ENCODE measurements at places on chromosomes 1 and 21.
A peak's percentile ranks its signal among the peaks of the same experiment; 100 is the strongest.

DNA sequence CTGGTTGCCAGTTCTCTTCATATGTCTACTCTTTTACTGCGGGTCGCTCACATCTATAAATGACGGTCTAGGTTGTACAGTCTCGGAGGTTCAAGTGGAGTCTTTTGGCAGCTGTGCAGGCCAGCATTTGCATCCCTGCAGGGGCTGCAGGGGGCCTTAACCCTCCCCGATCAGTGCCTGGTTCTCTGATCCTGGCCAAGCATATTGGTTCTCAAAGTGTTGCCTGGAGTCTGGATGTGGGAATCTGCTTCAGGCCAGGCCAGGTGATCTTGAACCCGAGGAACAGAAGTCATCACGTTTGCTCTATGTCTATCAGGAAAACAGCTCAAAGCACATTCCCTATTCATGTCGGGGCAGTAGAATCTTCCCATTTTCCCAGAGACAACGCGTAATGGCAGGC is 21.8 kb downstream of the B3GALT5 start:
- no peak for DNase-seq

GRCh38 chr1:53574621-53575020 is 115.4 kb downstream of the DMRTB1 start:
- no peak for DNase-seq

DNA sequence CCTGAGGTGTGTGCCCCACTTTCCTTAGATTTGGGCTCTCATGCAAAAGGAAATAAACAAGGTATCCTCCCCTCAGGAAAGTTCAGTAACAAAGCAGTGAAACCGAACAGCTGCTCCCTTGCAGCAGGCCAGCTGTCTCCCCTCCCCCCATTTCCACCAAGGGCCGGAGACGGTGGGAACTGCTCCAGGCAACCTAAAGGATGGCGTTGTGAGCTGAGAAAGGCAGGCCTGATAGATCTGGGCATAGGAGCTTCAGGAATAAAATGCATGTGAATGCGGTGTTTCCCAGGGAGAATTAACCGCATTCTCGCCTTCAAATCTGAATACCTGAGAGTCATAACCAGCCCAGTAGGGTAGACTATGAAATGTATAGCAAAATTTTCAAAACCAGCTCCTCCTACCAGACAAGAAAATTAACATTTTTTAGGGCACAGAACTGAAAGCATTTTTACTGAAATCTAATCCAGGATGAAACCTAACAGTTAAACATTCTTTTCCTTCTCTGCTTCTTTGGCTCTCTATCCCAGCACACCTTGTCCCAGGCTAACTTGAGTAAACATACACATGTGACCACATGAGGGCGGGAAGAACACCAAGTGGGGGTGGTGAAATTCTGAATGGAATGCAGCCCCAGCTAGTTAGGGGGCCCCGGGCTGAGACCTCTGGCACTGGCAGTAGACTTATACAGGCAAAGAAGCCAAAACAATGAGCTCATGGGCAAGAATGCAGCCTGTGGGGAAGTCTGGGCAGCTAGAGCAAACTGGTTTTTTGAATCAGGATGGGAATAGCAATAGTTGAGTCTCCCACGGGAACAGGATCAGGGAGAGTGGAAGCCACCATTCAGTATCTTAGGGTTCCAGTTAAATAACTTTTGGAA is 11.5 kb downstream of the MCL1 start:
- DNase-seq = peak; percentile 42

- no peak for DNase-seq
Observed at GRCh38 chr1:38500352-38500751, 359.2 kb downstream of the RRAGC start.

GRCh38 chr1:62336638-62336994 is 17.4 kb upstream of the KANK4 start:
- DNase-seq = no peak

- DNase-seq = no peak
Observed at GRCh38 chr21:25759573-25759972, 24.8 kb downstream of the GABPA start.

- DNase-seq = no peak
Observed at GRCh38 chr1:225877580-225877979, 4.6 kb downstream of the TMEM63A start.

DNA sequence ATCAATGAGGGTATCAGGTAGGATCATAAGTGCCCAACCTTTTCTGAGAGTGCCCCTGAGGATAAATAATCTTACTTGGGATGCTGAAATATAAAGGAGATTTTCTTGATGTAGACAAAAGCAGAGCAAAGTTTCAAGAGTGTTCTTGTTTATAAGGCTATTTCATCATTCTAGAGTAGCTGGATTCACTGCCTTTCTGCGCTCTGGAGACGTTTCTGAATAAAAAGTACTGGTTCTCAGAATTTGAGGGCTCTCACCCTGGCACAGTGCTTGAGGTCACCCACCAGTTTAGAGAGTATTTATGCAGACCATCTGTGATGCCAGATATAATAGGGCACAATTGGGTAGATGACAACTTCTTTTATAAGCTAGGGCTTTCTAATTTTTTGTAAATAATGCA is 103.3 kb downstream of the GDAP2 start:
- no peak for DNase-seq

DNA sequence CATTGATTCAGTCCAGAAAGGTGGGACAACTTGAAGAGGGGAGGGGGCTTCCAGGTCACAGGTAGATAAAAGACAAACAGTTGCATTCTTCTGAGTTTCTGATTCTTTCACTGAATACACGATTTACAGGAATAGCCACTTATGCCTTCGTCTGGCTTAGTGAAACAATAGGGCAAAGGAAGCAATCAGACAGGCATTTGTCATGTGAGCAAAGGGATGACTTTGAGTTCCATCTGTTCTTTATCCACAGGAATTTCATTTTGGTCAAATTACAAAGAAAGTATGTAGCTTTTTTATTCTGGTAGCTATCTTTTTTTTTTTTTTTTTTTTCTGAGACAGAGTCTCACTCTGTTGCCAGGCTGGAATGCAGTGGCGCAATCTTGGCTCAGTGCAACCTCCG is 202.5 kb downstream of the TTLL7 start:
- no peak for DNase-seq

DNA sequence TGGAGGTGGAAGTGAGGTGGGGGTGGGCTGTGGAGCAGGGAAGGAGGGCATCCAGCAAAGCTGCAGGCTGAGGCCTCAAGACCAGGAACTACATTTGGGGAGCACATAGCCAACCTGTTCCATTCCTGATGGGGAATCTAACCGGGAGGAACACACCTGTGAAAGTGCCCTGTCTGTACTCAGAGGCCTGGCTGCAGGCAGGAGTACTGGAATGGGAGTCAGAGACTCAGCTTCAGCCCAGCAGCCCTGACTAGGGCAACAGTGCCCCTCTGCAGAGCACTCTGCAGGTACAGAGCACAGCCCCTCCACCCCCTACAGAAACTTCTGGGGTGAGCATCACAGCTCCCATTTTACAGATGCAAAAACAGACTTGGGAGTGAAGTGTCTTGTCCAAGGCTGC is 126.4 kb downstream of the DMRTB1 start:
- DNase-seq = no peak

DNA sequence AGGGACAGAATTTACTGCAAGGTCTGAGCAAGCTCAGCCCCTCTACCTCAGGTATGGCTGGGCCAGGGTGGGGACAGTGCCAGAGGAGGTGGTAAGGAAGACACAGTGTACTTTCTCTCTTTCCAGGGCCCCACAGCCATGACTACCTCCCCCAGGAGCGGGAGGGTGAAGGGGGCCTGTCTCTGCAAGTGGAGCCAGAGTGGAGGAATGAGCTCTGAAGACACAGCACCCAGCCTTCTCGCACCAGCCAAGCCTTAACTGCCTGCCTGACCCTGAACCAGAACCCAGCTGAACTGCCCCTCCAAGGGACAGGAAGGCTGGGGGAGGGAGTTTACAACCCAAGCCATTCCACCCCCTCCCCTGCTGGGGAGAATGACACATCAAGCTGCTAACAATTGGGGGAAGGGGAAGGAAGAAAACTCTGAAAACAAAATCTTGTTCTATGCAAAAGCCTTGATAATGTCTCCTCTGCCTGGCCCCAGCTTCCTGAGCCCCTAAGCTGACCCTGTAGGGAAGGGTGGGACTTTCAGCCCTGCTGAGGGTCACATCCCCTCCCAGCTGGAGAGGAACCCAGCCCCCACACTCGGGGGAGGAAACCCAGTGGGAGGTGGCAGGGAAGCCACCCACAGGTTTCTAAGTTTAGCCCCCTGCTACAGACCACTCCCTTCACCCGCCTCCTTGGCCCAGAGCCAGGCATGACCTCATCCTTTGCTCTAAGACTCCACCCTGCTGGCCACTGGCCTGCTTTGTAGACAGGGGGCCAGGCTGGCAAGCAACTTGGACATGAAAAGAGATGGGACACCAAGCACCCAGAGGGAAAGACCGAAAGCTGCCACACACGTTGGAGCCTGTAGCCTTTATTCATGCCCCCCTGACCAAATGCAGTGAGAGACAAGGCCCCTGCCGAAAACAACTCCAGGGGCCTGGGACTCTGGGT is 6.4 kb downstream of the RHOC start:
- DNase-seq = peak; percentile 78

DNA sequence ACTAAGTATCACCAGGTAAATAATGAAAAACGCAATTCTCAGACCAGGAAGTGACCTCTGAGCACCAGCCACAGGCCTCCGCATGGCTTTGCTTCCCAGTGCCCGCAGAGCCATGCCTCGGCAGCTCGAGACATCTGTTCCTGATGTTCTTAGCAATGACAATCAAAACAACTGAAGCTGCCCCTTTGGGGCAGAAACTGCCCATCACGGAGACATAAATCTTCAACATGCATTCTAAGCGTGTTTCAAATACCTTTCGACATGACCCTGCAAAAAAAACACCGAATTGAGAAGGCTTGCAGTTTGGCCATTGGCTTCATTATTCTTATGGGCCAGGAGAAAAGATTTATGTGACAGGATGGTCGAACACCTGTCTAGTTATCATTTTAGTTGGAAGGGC is 5.8 kb upstream of the RAP1GAP start:
- no peak for DNase-seq

DNA sequence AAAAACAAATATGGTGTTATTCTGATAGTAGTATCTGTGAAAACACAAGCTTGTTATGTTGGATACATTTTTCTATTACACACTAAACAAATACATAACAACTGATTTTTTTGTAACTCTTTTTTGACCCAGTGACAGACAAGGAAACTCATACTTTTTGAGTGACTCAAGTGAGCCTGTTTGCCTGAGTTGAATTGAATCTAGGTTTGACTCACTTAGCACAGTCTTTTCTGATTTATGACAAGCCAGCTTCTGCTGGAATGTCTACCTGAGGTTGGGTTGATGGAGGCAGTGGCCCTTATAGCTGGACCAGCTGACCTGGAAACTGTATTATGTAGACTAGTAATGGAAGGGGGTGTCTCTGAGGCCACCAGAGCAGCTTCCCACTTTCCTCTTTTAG is 4.2 kb upstream of the CLCA4 start:
- DNase-seq = no peak

DNA sequence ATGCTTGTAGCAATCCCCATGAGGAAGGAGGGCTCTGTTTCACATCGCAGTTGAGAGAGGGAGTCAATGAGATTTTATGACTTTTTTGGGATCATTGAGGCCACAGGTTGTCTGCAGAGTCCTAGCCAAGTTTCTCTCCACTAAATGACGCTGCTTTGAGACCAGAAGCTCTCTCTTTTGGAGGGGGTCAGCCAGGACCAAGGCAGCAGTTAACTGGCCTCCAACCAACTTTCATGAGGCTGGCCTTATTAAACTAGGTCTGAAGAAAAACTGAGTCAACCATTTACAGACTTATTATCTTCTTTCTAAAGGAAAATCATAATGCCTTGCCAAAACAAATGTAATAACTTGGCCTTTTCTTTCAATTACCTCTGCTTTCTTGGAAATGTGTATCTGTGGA is 8.6 kb downstream of the WLS start:
- no peak for DNase-seq

- no peak for DNase-seq
Observed at GRCh38 chr1:160836561-160836960, 26.1 kb downstream of the CD244 start.

DNA sequence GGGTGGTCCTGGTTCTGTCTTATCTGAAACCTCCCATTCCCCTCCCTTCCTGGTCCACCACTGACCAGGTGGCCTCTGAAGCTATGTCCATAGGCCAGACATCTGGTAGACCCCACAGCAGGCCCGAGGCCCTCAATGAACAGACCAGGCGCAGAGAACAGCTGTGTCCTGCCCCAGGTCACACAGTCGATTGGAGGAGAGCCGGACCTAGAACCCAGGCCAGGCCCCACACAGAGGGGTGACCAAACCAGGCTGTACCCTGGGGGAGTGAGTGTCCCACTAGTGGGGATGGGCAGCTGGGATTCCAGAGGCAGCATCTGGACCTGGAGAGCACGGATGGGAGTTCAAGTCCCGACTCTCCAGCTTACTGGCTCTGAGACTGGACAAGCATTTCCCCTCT is 29.2 kb downstream of the RNU1-1 start:
- no peak for DNase-seq

DNA sequence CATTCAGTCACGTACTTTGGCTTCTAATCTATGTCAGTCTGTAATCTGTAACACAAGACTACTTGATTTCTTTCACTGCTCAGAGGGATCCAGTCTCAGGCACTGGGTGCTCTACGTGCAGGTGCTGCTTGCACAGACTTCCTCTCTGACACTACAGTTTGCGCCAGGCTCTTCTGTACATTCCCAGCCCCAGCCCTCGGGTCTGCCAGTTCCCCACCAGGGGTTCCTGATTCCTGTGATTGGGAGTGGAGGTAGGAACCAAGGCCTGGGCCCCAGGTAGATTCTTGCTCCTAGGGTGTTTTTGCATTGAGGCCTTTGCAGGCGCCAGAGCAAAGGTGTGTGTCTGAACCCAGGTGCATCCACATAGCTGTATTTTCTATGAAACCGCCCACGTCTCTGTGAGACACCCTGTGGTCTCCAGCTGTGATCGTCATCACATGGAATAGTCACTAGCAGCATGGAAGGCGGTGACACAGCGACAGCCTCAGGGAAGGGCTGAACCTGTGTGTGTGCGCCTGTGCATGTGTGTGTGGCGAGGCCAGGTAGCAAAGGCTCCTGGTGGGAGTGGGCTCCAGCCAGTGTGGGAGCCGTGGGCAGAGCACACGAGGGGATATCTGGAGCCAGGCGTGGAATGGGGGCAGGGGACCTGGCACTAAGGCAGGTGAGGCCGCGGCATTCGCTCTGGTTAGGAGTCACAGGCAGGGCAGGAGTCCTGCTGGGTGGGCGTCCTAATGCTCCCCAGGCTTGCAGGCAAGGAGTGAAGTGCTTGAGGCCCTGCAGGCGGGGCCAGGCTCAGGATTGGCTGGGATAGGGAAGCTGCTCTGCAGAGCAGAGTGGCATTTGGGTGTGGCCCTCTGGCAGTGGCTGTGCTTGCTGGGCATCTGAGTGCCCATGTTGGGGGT is 5.2 kb downstream of the GJC2 start:
- DNase-seq = peak; percentile 88

DNA sequence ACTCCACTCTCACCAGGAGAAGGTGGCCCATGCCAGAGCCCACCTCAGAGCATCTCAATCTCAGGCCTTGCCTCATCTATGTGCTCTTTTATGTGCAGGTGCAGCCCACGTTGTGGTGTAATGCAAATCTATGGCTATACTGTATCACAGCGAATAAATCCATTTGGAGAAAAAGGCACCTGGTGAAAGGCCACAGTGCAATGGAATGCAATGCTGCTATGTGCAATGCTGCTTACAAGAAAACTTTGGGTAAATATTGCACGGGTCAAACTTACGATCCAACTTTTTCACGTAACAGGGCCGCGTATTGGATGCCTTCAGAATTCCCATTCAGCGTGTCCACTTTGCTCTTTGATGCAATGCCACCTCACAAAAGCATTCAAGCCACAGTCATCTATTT is 13.5 kb downstream of the ZBTB18 start:
- DNase-seq = no peak
